Tibial nerve (tissue), 4 donors: ENCODE measurements at places on chromosomes 1 and 21. TPM values are rescaled to one million over a fixed set of nuclear protein-coding genes. Genes with fewer than 3 reads are reported as not detected.

TLR5 gene
- 3.7 TPM for total RNA-seq

RGS18 gene
- total RNA-seq = 7.2 TPM

CEP104 gene
- 41.5 TPM for total RNA-seq

HSF2BP gene
- 1.7 TPM for total RNA-seq

ZC3H11A gene
- 82.5 TPM for total RNA-seq

NEK2 gene
- 1.8 TPM for total RNA-seq

SUSD4 gene
- total RNA-seq = not detected

- H3K4me3 ChIP-seq = no peak overlapping the region
- H3K4me1 ChIP-seq = no peaks in the 10 kb centered on the region
- DNase-seq = no peak
- H3K27ac ChIP-seq = no peak overlapping the region
Observed at GRCh38 chr1:30403726-30404125, 319.7 kb downstream of the MATN1 start.

GRCh38 chr1:104406728-104407127, 657.0 kb downstream of the AMY1C start:
- DNase-seq = no peak
- H3K36me3 ChIP-seq = no peaks in the 10 kb centered on the region
- H3K27me3 ChIP-seq = no peaks in the 10 kb centered on the region
- H3K4me1 ChIP-seq = no peaks in the 10 kb centered on the region
- H3K4me3 ChIP-seq = no peak overlapping the region

DNA sequence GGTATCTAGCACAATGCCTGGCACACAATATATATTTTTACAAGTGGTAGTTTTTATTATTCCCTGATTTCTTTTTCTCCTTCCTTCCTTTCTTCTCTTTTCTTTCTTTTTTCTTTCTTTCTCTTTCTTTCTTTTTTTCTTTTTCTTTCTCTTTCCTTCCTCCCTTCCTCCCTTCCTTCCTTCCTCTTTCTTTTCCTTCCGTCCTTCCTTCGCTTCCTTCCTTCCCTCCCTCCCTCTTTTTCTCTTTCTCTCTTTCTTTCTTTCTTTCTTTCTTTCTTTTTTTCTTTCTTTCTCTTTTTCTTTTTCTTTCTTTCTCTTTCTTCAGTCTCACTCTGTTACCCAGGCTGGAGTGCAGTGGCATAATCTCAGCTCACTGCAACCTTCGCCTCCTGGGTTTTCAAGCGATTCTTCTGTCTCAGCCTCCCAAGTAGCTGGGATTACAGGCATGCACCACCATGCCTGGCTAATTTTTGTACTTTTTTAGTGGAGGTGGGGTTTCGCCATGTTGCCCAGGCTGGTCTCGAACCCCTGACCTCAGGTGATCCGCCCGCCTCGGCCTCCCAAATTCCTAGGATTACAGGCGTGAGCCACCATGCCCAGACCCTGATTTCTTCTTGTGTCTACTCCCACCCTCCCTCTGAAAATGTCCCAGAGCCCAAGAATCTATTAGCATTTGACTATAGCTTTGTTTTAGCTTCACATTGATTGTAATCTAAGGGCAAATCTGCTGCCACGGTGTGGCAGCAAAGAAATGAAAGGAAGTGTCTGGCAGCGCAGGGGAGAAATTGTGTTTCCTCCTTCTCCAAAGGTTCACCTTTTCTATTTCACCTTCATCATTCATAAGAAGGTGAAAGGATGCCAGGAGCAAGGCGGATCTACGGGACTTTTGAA, 19.9 kb upstream of the ABCB10 start:
- no peaks in the 10 kb centered on the region for H3K4me1 ChIP-seq
- H3K36me3 ChIP-seq = no peaks in the 10 kb centered on the region
- H3K27ac ChIP-seq = peak overlapping the region; percentile 9
- peak overlapping the region; percentile 8 for H3K4me3 ChIP-seq
- no peaks in the 10 kb centered on the region for H3K27me3 ChIP-seq
- DNase-seq = no peak

DNA sequence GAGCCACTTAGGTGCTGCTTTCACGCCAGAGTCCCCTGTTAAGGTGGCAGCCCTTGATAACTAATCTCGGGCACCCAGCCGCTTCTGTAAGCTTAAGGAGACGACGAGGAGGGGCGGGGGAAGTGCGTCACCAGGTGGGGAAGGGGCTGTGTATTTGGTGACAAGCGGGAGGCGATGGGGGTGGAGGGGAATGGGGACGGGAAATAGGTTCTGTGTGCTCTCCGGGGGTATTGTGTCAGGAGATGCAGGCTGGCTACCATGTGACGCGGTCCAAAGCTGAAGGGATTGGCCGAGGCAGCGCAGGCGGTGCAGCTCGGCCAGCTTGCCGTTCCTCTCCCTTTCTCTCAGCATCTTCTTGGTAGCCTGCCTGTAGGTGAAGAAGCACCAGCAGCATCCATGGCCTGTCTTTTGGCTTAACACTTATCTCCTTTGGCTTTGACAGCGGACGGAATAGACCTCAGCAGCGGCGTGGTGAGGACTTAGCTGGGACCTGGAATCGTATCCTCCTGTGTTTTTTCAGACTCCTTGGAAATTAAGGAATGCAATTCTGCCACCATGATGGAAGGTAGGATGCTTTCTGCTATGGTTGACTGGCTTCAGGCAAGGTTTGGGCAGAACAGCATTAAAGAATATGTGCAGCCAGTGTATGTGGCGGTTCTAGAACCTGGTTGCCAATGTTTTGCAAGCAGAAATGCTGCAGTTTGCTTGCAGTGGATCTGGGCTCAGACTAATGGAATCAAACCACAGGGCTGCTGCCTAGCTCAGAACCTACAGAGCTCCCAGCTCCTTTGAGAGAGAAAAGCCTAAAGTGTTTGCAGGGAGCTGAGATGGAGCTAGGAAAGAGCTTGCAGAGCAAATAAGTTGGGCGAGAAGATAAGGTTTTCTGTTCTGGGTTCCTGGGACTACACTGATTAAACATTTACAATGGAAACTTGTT, at the start of gene SGIP1:
TSS of gene SGIP1 (plus strand) at position 350 of the 937 bp plus-strand sequence. CDS start at position 556, 206 bp downstream.
- H3K27me3 ChIP-seq = no peaks in the 10 kb centered on the region
- peak within 1 kb of the TSS; percentile 56 for H3K4me3 ChIP-seq
- DNase-seq = peak; percentile 41
- peak within 1 kb of the TSS; percentile 77 for H3K27ac ChIP-seq

DNA sequence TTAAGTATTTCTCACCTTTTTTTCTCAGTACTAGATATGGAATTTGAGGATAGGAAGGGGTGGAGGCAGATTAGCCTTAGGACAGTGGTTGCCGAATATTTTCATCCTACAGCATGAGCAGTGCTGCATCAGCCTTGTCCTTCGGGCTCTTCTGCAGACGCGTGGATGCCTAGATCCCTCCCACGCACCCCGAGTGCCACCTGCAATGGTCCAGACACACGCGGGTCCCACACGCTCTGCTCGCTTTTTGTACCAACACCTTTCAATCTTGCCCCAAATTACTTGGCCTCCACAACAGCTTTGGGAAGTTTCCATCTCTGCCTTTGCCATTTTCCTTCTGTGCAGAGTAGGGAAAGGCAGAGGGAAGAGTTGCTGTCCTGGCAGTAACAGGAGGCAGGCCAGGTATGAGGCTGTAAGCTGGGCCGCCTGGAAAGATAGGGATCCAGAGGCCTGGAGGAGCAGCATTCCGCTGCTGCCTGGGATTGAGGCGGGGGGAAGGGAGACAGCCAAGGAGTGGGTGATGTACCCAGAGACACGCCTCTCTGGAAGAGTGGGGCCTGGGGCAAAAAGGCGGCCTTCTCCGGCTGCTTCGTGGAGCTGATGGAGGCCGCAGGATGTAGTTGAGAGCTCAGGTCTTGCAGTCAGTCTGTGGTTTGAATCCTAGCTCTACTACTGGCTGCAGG, 467.7 kb downstream of the KIF26B start:
- no peaks in the 10 kb centered on the region for H3K36me3 ChIP-seq
- no peaks in the 10 kb centered on the region for H3K4me1 ChIP-seq
- no peak overlapping the region for H3K27ac ChIP-seq
- no peak overlapping the region for H3K4me3 ChIP-seq
- no peaks in the 10 kb centered on the region for H3K27me3 ChIP-seq
- DNase-seq = no peak

GRCh38 chr1:244413736-244414135, 38.0 kb downstream of the ADSS2 start:
- H3K4me3 ChIP-seq = no peak overlapping the region
- H3K36me3 ChIP-seq = no peaks in the 10 kb centered on the region
- H3K27me3 ChIP-seq = no peaks in the 10 kb centered on the region
- DNase-seq = no peak
- no peaks in the 10 kb centered on the region for H3K4me1 ChIP-seq

GRCh38 chr1:227073786-227074185, 133.7 kb downstream of the COQ8A start:
- H3K4me3 ChIP-seq = no peak overlapping the region
- DNase-seq = no peak
- peaks cover 12% of the 10 kb centered on the region for H3K36me3 ChIP-seq

GRCh38 chr1:55352811-55353180, 137.6 kb upstream of the USP24 start:
- H3K27ac ChIP-seq = peak overlapping the region; percentile 67
- no peaks in the 10 kb centered on the region for H3K4me1 ChIP-seq
- no peaks in the 10 kb centered on the region for H3K36me3 ChIP-seq
- H3K4me3 ChIP-seq = no peak overlapping the region
- DNase-seq = no peak

DNA sequence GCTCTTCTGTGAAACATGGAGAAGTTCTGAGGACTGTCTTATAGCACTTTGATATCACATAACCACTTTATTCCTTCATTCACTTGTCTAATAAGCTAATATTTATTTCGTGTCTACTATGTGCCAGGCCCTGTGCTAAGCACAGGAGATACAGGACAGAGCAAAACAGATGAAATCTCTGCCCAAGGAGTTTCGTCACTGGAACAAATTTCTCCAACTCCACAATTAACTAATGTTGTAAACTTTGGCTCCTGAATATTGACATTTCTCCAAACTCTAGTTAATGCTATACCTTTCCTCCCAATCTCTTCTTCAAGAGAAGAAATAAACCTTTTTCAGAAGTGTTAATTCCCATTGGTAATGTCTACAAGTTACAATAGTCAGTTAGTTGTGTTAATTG, 24.8 kb upstream of the OR10J5 start:
- DNase-seq = no peak
- no peak overlapping the region for H3K4me3 ChIP-seq
- no peaks in the 10 kb centered on the region for H3K36me3 ChIP-seq

- no peak overlapping the region for H3K4me3 ChIP-seq
- no peak for DNase-seq
- H3K27me3 ChIP-seq = no peaks in the 10 kb centered on the region
- H3K36me3 ChIP-seq = no peaks in the 10 kb centered on the region
- H3K27ac ChIP-seq = no peak overlapping the region
Observed at GRCh38 chr1:155529109-155529508, 33.5 kb downstream of the ASH1L start.
